ENCODE measurements at places on chromosomes 16 and 17.

DNA sequence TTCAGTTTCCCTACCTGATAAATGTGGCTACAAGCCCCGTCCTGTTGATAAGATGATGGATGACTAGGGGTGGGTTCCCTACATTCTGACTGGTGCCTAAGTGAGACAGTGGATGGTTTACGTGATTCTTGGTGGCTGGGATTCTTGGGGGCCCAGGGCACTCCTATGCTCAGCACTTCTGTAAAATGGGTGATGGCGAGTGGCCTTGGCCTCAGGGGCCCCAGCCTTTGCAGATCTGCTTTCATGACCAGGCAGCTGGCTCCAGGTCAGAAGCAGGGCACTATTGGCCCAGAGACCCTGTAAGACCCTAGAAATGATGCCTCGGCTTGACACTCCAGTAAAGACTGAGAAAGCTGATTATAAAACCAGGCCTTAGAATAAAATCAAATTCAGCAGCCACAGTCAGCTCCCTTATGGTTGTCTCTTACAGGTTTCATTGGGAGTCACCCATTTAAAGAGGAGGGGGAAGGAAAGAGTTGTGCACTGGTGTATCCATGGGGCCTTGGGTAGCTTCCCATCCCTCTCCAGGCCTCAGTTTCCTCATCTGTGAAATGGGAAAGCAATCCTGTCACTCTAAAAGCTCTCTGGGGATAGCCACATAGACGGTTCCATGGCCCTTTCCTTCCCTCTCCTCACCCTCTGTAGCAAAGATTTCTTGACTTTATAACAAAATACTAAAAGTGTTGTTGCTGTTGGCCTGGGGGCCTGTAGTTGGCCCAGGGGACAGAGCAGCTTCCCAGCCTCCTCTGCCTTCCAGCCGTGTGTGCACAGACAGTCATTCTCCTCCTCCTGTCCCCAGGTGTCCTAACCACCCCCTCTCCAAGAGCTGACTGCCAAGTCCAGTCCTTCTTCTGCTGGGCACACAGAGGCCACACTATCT is 1.2 kb downstream of the SNX20 start:
- no peak for DNase-seq

GRCh38 chr17:51684214-51684613 is 423.9 kb downstream of the UTP18 start:
- DNase-seq, result no peak

- DNase-seq, result no peak
These were observed 16.6 kb downstream of the COL1A1 start for GRCh38 chr17:50184611-50185398.

DNA sequence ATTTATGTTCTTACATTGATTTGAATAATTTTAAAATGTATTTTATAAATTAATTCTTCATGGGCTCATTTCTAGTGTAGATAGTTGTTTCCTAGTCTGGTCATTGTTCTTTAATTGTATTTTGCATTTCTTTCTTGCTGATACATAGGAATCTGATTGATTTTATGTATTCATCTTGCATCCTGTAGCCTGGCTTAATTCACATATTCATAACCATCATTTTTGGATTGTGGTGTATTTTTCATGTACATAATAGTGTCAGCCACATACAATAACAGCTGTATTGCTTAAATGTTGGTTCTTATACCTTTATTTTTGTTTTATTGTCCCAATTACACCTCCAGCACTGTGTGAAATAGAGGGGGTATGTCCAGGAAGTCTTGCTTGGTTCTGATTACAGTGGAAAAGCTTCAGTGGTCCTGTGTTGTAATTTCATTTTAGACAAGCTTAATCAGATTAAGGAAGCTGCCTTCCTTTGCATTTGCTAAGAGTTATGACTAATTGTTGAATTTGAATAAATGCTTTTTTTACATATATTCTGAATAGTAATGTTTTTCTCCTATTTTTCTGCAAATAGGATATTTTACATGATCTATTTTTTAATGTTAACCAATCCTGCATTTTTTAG is 103.7 kb downstream of the USP22 start:
- DNase-seq, result no peak

- no peak for DNase-seq
These were observed 42.8 kb downstream of the MYO1D start for GRCh38 chr17:32834104-32834503.

GRCh38 chr16:78608305-78608776 is 508.9 kb downstream of the WWOX start:
- DNase-seq, result no peak

GRCh38 chr17:40322358-40323315 is 13.7 kb downstream of the RARA start:
- peak; percentile 51 for DNase-seq

DNA sequence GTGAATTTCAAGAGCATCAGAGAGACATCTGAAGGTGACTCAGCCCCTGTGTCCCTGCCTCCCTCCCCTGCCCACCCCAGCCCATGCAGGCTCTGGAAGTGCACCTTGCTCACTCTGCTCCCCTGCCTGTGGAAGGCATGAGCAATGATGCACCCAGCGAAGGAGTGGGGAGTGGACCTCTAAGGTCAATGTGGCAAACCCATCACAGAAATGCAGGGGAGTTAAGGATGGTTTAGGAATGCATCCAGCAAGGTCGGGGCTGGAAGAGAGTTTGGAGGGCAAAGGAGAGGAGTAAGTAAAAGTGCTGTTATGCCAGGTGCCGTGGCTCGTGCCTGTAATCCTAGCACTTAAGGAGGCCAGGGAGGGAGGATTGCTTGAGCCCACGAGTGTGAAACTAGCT is 61.9 kb downstream of the CYB5B start:
- DNase-seq, result no peak

- no peak for DNase-seq
These were observed 30.1 kb downstream of the HIC1 start for GRCh38 chr17:2084766-2085647.

- no peak for DNase-seq
These were observed 18.1 kb downstream of the USP36 start for GRCh38 chr17:78822552-78822951.

DNA sequence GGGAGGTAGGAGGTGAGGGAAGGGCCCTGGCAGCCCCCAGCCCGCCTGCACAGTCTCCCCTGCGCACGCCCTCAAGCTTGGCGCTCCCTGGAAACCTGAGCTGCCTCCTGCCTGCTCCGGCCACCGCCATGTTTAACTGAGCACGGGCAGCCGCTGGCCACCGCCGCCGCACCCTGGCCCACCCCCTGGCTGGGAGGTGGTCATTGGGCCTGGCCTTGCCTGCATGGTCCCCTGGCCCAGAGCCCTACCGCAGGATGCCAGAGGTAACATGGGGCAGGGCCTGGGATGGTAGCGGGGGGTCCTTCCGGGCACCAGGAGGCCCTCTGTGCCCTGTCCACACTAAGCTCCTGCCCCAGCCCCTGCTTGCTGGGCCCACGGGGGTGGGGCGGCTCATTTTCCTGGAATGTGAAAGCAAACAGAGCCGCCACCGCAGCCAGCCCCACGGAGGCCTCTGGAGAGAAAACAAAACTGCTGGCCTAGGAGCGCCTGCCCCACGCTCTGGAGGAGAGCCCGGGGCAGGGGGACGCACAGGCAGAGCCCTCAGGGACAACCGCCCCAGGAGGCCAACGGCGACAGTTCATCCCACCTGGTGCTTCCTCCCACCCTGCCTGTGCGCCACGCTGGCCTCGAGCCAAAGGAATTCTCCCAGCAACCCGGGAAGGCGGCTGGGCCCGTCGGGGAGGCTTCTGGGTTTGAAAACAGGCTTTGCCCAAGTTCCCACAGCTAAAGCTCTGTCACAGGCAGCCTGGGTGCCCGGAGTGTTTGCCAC is 8.9 kb downstream of the NHERF2 start:
- DNase-seq, result no peak

DNA sequence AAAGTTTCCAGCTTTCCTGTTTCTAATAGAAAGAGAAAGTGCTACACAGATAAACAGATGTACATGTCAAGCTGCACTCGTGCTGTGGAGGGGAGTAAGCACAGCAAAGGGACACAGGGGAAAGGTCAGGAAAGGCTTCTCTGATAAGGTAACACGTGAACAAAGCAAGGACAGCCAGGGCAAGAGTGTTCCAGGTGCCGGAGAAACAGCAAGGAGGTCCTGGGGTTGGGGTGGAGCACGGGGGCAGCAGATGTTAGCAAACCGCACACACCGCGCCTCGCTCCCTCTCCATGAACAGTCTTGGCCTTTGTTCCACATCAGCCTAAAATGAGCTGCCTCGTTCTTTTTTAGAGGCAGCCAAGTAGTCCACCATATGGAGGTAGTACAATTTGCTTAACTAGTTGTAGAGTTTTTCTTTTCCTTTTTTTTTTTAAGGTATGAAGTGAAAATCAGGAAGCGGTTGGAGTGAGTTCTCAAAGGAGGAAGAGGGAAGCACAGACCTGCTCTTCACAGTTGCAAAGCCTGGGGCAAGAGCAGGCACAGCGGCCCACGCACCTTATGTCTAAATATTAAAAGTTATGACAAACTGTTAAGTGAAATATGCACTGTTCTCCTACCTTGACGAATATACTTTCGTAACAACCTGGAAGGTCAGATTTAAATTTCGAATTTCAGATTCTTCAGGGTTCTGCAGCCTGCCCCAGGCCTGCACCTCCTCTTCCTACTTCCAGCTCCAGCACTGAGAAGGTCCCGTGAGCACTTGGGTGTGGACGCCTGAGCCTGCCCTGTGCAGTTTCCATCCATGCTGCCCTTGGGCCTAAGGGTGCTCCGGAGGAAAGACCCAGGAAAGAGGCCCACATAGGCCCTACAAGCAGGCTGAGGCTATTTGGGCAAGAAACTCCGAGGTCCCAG is 41.5 kb upstream of the RPH3AL start:
- DNase-seq, result no peak

- no peak for DNase-seq
These were observed 31.2 kb upstream of the CAPN15 start for GRCh38 chr16:496097-496886.

DNA sequence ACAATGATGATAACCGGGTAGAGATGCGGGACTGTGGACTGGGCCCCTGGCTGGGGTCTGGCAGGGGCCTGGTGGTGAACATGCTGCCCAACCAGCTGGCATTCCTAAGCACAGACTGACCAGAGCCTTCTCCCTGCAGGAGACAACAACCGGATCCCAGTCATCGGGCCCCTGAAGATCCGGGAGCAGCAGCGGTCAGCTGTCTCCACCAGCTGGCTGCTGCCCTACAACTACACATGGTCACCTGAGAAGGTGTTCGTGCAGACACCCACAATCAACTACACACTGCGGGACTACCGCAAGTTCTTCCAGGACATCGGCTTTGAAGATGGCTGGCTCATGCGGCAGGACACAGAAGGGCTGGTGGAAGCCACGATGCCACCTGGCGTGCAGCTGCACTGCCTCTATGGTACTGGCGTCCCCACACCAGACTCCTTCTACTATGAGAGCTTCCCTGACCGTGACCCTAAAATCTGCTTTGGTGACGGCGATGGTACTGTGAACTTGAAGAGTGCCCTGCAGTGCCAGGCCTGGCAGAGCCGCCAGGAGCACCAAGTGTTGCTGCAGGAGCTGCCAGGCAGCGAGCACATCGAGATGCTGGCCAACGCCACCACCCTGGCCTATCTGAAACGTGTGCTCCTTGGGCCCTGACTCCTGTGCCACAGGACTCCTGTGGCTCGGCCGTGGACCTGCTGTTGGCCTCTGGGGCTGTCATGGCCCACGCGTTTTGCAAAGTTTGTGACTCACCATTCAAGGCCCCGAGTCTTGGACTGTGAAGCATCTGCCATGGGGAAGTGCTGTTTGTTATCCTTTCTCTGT is 5.1 kb upstream of the SLC7A6 start:
- DNase-seq, result no peak

GRCh38 chr16:58009856-58010416 is 8.7 kb downstream of the USB1 start:
- no peak for DNase-seq

GRCh38 chr17:49995055-49995738 is at the start of gene DLX3:
DLX3 (minus strand) TSS chr17:49995224; CDS start chr17:49994998, 226 bp downstream.
- DNase-seq, result peak; percentile 83

DNA sequence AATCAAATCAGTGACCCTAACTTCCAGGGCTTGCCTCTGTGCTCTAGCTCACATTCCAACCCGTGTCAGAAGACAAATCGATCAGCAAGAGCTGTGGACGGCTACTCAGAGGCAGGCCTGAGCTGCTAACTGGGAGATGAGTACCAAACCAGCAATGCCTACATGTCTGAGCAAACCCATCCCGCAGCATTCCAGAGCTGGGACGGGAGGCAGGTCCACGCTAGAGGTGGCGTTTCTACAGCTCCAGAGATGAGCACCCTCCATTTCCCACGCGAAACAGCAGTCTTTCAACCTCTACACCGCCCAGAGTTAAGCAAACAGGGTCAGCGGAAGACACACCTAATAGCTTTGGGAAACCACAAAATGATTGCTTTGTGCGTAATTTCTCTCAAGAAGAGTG is 6.5 kb downstream of the NXN start:
- DNase-seq, result no peak

DNA sequence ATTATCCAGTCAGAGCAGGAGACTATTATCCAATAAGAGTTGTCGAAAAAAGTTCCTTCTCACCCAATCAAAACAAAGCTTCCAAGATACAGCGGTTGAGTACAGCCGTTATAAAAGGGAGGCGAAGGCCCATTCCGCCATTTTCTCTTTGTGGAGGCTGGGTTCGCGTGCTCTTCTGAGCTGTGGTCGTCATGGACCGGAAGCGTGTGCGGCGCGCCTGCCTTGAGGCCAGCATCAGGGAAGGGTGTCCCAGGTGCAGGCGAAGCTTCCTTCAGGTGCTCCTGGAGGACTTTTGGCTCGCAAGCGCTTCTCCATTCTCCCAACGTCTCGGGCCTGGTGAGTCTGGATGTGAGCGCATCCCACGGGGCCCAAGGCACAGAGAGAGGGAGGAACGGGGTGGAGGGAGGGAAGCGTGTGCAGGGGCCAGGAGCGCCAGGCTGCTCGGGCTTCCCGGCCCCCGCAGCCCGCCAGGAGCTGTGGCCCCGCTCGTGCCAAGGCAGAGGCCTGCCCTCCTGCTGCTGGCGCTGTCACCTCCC is 99.2 kb downstream of the GOSR1 start:
- peak; percentile 24 for DNase-seq

DNA sequence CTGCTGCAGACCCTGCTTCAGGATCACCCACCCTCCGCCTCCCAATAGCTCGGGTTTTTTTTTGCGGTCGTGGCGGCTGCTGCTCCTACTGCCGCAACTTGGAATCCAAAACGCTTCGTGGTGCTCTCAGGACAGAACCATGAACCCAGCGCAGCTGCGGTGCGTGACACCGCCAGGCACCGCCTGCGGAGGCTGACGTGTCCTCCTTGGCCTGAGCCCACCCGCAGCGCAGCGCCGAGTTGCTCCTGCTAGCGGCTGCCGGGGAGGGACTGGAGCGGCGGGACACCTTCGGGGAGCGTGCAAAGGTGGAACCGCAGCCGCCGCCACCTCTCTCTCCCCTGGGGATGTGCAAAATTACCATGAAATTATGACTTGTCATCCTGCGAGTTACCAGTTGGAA is 1893.0 kb downstream of the TP53TG3F start:
- DNase-seq, result no peak

GRCh38 chr17:77425791-77426641 is 285.2 kb downstream of the SEC14L1 start:
- DNase-seq, result no peak

DNA sequence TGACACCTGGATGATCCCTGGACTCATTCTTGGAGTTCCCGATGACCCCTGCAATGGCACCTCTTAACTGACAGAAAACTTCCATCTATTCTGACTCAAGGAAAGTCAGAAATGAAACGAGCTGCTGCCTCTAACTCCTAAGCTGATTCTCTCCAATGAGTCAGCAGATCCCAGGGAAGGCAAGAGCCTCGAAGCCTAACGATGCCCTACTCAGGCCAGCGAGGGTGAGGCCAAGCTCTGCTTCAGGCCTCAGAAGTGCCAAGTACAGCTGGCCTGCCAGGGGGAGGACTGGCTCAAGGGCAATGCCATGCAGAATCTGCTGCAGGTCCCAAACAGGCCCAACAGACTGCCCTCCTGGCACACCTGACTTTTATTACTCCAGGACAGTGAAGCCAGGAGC is 36.3 kb downstream of the PLXDC1 start:
- no peak for DNase-seq

- no peak for DNase-seq
These were observed 28.8 kb upstream of the PRKCB start for GRCh38 chr16:23807028-23807427.
